ENCODE measurements at places on chromosomes 5 and 9.
A peak's percentile ranks its signal among the peaks of the same experiment; 100 is the strongest.

- no peak for DNase-seq
Observed at GRCh38 chr9:95620314-95620713, 103.5 kb upstream of the PTCH1 start.

DNA sequence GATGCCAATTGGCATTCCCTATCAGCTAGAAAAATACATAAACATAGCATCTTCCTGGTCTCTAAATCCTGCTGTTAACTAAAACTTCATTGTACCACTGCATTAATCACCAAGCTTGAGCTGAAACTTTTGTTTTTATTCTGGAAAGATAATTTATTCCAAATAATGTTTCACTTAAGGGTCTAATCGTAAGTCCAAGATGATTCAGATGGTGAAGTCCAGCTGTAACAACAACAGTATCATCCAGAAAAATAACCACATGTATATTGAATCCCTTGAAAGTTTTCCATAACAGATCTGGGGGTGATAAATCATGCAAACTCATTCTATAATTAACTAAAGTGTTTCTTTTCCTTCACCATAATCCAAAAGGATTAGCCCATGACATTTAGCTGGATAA is 23.9 kb downstream of the RORB start:
- DNase-seq, result no peak

- DNase-seq, result peak; percentile 48
Observed at GRCh38 chr5:127089191-127089590, 15.9 kb upstream of the C5orf63 start.

- DNase-seq, result no peak
Observed at GRCh38 chr9:88945636-88946333, 45.5 kb upstream of the S1PR3 start.

- no peak for DNase-seq
Observed at GRCh38 chr5:154313360-154314017, 123.0 kb downstream of the GALNT10 start.

DNA sequence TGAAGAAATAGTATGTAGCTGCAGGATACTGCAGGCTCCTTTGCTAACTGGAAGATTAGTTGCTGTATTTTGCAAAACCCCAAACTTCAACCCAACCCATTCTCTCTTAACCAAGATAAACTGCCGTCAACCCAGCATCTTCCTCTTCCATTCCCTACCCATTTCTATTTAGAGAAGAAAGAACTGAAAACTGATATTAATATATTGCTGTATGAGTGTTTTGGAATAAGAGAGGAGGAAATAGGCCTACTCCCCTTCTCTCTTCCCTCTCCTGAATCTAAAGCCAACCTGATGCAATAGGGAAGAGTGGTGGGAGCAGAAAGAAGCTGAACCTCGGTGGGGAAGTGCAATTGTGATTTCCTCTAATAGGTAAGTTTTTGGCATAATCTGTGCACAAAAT is 83.7 kb downstream of the TMEM215 start:
- DNase-seq, result no peak

- DNase-seq, result peak; percentile 57
Observed at GRCh38 chr9:94861589-94862272, 135.2 kb downstream of the AOPEP start.

- DNase-seq, result no peak
Observed at GRCh38 chr5:40394698-40395097, 285.0 kb upstream of the PTGER4 start.

DNA sequence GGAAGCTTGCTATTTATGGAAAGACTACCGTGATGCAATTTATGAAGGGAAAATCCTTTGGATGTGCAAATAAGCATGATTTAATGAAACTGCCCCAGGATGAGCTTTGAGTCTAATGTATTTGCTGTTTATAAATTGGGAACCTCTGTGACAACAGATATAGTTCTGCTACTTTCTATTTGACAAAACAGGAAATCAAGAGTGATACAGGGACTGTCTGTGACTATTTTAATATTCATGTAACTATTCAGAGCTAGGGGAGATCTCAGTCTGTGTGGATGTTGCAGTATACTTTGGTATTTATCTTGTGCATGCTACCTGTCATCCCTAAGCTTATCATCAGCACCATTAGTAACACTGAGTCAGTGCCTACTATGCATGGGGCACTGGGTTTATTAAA is 132.1 kb downstream of the PDZD2 start:
- DNase-seq, result no peak

DNA sequence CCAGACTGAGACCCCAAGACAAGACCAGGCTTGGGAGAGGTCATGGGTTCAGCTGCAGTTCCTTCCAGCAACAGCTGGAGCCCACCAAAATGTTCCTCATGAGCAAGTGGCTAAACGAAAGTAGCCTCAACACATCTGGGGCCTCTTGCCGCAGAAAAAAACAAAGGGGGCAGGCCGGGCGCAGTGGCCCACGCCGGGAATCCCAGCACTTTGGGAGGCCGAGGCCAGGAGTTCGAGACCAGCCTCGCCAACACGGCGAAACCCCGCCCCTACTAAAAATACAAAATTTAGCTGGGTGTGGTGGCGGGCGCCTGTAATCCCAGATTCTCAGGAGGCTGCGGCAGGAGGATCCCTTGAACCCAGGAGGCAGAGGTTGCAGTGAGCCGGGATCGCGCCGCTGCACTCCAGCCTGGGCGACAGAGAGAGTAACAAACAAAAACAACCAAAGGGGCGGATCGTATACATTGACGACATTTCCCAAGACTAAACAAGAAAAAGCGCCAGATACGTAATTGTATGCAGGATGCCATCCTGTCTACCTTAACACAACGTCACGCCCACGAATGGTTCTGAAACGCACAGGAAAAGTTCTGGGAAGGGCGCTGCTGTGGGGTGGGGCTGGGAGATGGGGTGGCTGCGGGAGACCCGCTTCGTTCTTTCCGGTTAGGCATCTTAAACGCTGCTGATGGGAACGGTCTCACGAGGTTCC is 1.7 kb downstream of the INPP5E start:
- no peak for DNase-seq

DNA sequence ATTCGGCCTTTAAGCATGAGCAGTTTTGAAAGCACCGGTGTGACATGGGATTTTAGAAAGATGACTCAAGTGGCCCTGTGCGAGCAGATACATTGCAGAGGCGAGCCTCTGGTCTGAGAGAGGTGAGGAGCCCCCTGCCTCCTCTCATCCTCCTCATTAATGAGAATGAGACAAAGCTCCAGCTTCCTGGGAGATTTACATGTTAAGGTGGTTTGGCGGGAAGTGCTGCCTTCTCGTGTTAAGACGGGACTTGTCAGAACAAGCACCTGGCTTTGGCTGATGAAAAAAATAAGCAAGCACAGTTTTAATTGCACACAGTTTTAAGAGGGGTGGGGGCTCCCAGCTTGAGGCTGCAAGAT is 68.1 kb downstream of the ACTL7B start:
- DNase-seq, result no peak

DNA sequence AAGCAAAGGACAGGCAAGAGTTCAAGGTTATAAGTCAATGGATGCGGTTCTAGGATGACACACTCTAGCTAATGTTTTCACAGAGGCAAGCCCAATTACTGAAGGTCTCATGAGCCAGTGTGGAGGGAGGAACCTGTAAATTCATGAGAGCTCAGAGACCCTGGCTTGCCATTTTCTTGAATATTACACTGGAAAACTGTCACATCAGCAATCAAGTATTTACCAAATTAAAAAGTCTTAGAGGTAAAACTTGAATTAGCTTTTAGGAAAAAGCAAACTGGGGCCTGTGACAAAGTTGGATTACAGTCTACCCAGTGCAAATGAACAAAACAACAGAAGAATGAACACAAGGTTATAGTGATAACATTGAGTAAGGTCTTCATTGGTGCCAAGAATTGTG is 636.9 kb upstream of the TLE4 start:
- DNase-seq, result no peak

- no peak for DNase-seq
Observed at GRCh38 chr5:132411304-132412013, 41.9 kb downstream of the SLC22A5 start.

- DNase-seq, result no peak
Observed at GRCh38 chr5:97909541-97909940, 726.5 kb upstream of the RIOK2 start.

GRCh38 chr5:161333194-161333880 is 213.2 kb downstream of the GABRB2 start:
- no peak for DNase-seq

GRCh38 chr5:14142827-14143545 is at the start of gene TRIO:
Gene TRIO (plus strand): TSS chr5:14143342. CDS start chr5:14143726, 384 bp downstream.
- peak; percentile 85 for DNase-seq

DNA sequence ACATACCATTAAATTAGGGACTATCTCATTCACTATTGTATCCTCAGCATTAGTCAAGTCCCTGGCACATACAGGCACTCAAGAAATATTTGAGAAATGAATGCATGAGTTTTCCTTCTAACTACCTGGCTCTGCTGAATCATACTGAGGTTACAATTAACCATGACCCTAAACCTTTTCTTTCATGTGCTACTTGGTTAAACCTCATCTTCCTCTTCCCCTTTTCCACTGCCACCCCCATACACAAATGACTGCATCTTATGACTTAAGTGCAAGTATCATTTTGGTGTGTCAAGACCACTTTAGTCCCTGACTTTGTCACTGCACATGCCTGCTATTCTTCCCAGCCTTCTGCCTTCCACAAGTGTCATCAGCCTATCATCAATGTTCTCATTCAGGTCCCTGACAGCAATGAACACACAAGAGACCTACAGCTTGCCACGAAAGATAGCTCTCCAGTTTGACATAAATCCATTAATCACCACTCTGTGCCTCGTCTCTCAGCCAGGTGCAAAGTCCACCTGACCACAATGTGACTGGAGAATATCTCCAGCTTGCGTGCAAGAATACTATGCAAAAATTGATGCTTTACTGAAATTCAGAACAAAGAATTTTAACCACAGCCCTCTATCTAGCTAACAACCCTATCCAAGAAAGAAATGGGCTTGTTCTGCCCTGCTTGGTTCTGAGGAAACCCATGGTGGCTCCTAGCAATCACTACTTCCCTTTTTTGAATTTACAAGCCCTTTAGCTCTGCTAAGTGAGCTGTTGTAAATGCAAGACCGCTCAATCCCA is 74.5 kb downstream of the MAPKAP1 start:
- no peak for DNase-seq

DNA sequence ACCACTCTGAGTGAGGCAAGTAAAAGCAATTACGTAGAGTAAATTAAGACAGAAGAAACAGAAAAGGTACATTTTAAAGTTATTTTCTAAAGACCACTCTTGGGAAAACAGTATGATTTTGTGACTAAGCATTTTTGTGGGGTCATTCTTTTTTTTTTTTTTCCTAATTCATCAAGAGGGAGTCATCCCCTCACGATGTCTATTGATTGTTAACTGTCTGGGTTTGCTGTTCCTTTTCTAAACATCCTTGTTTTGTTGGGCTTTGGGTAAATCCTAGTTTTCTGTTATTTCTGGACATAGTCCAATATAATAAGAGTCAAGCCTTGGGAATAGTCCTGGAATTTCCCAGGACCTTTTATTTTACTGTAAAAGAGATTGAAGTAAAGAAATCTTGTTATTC is 63.8 kb downstream of the ANKRD55 start:
- DNase-seq, result no peak

DNA sequence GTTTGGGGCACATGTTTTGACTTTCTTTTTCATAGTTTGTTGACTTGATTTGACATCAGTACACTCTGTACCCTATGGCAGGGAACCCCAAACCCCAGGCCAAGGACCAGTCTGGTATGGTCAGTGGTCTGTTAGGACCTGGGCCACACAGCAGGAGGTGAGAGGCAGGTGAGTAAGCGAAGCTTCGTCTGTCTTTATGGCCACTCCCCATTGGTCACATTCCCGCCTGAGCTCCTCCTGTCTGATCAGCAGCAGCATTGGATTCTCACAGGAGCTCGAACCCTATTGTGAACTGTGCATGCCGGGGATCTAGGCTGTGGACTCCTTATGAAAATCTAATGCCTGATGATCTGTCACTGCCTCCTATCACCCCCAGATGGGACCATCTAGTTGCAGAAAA is 88.0 kb downstream of the TENT4A start:
- DNase-seq, result no peak

GRCh38 chr5:31268256-31268655 is 74.8 kb downstream of the CDH6 start:
- DNase-seq, result no peak

DNA sequence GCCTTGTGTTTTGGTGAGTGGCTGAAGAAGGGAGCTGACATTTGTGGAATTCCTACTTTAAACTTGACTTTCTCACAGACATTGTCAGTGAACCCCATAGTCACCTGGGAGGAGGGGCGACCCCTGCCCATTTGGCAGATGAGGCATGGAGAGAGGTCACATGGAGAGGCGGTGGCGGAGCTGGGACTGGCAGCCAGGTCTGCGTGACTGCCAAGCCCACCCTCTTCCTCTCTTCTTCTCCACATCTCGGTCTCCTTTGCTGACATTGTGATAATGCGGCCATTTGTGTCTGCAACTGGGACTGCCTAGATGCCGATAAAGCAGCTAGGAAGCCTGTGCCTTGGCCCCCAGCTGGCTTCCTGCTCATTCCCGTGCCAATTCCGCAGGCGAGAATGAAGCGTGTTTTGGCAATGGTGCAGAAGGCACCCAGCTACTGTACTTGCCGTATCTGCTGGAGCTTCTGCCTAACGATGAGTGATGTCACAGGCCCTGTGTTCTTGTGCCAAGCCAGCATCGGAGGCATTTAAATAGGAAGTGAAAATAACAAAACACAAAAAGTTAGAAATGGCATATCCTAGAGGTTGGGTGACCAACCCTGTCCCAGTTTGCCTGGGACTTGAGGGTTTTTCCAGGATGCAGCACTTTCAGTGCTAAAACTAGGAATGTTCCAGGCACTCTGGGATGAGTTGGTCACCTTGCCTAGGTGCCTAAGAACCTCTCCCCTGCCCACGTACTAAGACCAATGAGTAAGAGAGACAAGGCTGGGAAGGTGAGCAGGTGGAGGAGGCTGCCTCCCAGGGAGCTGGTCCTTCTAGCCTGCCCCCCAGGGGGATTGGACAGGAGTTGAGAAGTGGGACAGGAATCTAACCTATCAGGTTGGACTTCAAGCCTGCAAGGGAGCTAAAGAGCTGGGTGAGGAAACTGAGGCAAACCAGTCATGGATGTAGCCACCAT is 23.6 kb downstream of the OLFML2A start:
- DNase-seq, result peak; percentile 42

GRCh38 chr5:160377651-160378050 is 7.2 kb upstream of the C1QTNF2 start:
- DNase-seq, result no peak

- DNase-seq, result no peak
Observed at GRCh38 chr5:152443935-152444334, 38.9 kb upstream of the NMUR2 start.

DNA sequence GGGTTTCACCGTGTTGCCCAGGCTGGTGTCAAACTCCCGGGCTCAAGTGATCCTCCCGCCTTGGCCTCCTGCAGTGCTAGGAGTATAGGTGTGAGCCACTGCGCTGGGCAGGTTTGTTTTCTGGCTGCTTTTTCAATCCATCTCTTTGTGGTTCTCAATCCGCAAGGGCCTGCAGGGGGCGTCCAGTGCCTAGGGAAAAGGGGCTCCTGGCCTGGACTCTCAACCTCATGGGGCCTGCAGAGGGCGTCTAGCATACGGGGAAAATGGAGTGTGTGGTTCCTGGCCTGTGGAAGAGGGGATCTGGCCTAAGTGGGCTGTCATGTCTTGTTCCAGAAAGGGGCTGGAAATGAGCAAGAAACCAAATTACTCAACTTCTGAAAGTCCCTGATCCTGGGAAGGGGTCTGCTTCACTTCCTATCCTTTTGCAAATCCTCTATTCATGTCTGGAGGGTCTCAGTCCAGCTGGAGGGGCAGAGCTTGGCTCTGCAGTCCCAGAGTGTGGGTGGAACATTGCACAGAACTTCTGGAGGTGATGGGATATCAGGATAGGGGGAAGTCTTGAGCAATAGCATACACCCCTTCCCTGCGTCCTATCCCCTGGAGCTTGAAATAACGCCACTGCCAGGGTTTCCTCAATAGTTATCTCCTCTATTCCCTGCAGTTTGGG is 12.7 kb upstream of the CCL27 start:
- DNase-seq, result peak; percentile 88
